ENCODE measurements at places on chromosomes 7 and 10.
A peak's percentile ranks its signal among the peaks of the same experiment; 100 is the strongest.

DNA sequence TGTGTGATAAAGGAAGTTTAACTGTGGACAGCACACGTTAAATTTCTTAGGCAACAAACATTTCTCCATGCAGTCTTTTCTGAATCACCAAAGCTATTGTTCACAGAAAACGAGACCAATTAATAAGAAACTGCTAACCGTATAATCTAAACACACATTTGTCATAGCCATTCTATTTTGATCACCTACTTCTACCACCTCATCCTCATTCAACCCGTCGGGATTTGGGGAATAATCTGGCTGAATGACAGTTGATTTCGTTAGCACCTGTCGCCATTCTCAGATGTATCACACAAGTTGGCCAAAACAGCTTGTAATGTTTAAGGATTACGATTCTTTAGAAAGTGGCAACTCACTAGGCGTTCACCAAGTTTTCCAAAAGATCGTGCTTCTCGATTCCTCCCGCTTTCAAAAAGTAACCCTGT lies 1.2 kb downstream of the EZH2 start:
- DNase-seq: no peak

DNA sequence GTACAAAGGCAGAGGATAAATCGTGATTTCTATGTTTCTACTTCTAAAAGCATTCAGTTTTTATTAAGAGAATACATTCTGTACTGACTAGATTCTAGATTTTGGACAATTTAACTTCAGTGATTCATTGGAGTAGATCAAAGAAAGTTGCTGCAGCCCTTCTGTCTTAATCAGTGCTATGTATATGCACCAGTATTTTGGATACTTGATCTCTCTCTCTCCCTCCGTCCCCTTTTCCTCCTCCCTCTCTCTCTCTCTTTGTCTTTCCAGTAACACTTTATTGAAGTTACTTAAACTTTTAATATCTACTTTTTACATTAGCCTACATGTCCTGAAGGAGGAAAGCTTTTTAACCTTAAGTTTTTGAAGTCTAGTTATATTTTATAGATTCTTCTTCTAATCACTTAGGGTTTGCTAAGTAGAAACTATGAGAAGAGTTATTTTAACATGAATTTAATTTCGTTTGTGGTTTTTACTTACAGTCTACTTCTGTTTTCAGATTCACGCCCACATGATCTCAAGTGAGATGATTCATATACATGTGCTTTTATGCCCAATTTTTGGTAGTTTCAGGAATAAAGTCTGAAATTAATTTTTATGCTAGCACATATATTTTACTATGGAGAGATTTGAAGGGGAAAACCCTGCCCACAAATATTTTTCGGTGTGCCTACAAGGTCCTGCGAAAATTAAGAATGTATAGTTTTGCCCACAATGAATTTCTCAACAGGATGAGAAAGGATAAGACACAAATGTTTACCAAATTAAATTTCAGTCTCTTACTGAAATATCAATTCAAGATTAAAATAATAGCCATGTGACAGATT lies 9.1 kb downstream of the MDFIC start:
- no peak for DNase-seq

- no peak for DNase-seq
Measured at GRCh38 chr10:45372251-45372951, 1.6 kb upstream of the ALOX5 start.

DNA sequence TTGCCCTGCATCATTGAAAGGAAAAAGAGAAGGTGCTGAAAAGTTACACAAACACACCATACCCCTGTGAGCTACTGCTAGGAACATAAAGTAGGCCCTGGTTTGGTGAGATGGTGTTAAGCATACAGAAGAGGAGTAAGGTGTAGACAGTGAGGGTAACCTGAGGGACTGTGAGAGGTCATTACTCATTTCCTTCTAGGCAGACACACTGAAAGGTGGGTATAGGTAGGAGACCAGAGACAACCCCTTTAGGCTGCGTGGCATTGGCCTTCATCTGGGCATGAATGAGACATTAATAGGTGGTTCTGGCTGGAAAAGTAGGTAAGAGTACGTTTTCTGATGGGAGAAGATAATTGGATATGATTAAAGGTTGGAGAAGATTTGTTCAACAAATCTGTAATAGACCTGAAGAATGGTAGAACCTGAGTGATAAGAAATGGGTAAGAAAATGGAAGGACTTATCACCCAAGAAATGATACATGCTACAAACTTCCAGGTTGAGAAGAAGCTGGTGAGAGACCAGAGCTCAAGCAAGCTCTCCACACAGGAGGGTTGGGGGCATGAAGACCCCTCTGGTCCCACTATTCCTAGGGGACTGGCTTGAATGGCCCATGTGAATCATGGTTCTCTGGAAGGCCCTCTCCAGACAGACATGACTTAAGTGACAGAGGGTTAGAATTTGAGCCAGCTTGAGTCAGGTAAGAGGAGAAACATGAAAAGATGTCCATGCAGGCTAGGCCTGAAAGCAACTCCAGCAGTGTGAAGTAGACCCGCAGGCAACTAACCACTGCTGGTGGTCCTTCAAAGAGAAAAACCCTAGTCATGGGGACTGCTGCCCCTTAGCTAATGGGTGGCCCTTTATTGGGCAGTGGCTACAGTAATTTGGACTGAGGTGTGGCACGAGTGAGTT lies 3.8 kb downstream of the COMTD1 start:
- no peak for DNase-seq

- no peak for DNase-seq
Measured at GRCh38 chr7:37218956-37219355, 229.7 kb downstream of the ELMO1 start.

DNA sequence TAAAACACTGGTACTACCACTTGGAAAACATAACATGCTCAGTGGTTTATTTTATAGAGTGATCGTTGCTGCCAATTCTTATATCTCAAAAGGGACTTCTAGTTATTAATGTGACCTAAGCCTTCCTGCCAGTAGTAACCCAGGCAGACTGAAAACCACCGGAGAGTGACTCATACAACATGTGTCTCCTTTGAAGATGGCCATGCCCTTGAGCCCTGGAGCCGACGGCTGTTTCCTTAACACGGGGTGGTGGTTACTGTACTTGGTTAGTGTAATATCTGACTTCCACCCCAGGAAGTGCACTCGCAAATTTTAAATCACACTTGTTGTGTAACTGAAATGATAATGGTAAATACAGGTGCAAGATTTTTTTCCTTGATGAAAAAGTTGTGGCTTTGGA lies 30.5 kb downstream of the JAKMIP3 start:
- no peak for DNase-seq

DNA sequence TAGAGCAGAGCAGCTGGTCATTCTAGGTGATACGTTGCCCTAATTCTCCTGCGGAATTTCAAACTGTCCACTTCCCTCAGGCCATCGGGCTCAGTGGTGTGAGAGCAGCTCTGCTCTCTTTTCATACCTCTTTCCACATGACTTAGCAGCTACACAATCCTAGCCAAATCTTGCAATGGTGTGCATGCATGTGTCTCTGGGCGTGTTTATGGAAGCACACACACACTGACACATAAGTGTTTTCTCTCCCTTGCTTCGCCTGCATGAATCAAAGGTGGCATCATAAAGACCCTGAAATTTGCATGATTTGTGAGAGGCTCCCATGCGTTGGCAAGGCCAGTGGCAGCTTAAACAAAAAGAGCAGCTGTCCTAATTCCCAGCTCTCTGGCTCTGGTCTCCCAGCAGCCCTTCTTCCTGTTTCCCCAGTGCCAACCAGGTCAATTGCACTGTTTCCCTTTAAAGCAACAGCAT lies 1189.5 kb downstream of the GATA3 start:
- no peak for DNase-seq

- no peak for DNase-seq
Measured at GRCh38 chr7:66146701-66147100, 32.1 kb downstream of the CRCP start.

GRCh38 chr7:105298439-105298894 lies 90.3 kb downstream of the SRPK2 start:
- DNase-seq: no peak

DNA sequence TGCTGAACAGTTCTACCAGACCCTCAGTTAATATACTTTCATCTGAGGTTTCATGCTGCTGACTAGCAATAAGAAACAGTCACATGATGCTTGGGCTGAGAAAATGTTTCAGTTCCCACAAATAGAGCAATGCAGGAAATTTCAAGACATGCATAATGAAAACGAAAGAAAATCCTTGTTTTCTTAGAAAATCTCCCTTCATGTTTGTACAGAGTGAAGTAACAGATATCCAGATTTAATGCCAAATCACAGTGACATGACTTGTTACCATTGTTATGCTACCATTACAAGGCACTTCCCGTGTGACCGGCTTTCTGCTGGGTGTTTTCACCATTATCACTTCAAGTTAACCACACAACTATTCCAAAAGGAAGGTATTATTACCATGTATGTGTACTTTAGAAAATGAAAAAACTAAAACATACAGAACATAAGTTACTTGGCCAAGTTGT lies 121.7 kb downstream of the DOCK4 start:
- no peak for DNase-seq

- no peak for DNase-seq
Measured at GRCh38 chr7:27202862-27203134, 2.9 kb upstream of the HOXA13 start.

- no peak for DNase-seq
Measured at GRCh38 chr7:1193593-1194424, 33.8 kb upstream of the ZFAND2A start.

- no peak for DNase-seq
Measured at GRCh38 chr10:64648915-64649314, 1127.7 kb downstream of the REEP3 start.

DNA sequence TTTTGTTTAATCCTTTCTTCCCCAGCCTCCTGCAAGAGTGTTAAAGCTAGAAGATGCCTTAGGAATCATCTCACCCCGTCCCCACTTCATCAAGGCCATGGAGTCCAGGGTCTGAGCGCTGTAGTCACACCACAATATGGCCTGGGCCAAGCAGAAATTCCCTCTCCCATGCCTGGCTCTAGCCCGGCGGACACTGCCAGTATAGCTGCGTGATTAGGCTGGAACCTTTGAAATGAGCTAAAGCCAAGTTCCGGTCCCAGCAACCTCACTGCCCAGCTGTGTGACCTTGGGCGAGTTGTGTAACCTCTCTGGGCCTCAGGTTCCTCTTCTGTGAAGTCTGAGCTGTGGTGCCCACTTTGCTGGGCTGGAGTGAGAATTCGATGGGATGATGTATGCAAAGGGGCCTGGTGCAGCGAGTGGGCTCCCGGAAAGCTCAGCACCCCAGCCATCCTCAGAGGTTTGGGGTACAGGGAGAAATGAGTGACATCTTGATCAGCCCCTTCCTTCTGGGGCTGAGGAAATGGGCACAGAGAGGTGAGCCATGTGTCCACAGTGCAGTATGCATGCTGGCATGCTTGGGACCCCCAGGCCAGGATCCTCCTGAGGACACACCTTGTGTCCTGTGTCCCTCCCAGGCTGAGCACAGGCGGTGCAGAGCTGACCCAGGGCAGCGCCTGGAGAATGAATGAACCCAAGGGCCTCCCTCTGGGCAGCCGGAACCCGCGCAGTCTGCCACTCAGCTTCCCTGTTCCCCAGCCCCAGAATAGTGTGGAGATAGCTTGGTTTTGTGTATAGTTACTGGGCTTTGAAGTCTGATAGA lies 118.6 kb downstream of the ZMIZ1 start:
- no peak for DNase-seq

GRCh38 chr10:58281092-58281752 lies 12.3 kb downstream of the CISD1 start:
- no peak for DNase-seq

DNA sequence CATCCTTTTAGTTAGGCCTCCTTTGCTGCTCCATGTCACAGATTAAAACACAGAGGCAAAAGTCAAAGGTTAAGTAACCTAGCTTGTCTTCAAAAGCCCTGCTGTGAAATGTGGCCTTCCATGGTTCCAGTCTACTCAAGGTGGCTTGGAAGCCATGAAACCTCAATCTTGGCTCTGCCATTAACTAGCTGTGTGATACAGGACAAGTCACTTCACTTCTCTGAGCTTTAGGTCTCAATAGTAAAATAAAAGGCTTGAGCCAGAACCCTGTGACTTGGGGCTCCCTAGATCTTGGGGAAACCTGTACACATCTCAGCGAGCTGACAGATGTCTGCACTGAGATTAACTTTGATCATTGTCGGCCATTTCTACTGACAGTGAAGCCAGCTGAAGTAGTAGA lies 48.0 kb upstream of the KMT2E start:
- DNase-seq: no peak

GRCh38 chr7:69832356-69832755 lies 234.1 kb downstream of the AUTS2 start:
- DNase-seq: no peak

- peak; percentile 29 for DNase-seq
Measured at GRCh38 chr10:59098387-59098786, 78.1 kb upstream of the PHYHIPL start.

GRCh38 chr7:47288060-47288459 lies 293.9 kb downstream of the TNS3 start:
- no peak for DNase-seq

GRCh38 chr7:2886900-2887299 lies 42.8 kb upstream of the GNA12 start:
- DNase-seq: peak; percentile 18

- no peak for DNase-seq
Measured at GRCh38 chr7:47528471-47528870, 53.4 kb downstream of the TNS3 start.

DNA sequence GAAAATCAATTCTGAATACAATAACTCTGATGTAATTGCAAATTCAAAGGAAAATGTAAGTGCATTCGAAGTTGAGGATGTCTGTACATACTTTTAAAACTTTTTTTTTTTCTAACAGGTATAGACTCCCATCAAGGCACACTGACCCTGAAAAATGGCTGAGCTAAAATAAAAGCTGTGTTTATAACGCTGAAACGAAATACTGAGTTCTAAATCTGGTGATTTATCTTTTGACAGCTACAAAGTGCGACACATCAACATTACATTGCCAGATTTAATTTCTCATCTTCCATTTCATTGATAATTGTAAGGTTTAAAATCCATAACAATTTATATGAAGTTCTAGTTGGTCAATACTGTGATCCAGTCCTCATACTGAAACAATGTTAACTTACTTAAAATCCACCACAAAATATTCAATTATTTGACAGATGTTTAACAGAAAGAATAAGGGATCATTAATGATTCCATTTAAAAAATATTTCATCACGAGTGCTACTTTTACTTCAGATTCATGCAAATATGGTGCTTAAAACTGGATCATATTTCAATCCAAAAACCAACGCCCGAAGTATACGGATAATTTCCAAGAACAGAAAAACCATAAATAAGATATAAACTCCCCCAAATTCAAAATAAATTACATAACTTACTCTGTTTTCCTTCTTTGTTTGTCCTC lies 1.4 kb downstream of the RAB11FIP2 start:
- no peak for DNase-seq

- no peak for DNase-seq
Measured at GRCh38 chr7:73433924-73434700, 534 bp downstream of the FZD9 start.

- no peak for DNase-seq
Measured at GRCh38 chr7:98193474-98194180, 17.6 kb upstream of the BHLHA15 start.

GRCh38 chr10:15630353-15630752 lies 89.4 kb downstream of the ITGA8 start:
- DNase-seq: no peak

GRCh38 chr10:101617102-101617823 lies 29.1 kb downstream of the DPCD start:
- no peak for DNase-seq

- DNase-seq: no peak
Measured at GRCh38 chr7:85159003-85159402, 27.9 kb downstream of the SEMA3D start.
